ENCODE measurements at places on chromosomes 5 and 9.

GRCh38 chr5:6565492-6565891 is 67.4 kb downstream of the NSUN2 start:
- DNase-seq: no peak

DNA sequence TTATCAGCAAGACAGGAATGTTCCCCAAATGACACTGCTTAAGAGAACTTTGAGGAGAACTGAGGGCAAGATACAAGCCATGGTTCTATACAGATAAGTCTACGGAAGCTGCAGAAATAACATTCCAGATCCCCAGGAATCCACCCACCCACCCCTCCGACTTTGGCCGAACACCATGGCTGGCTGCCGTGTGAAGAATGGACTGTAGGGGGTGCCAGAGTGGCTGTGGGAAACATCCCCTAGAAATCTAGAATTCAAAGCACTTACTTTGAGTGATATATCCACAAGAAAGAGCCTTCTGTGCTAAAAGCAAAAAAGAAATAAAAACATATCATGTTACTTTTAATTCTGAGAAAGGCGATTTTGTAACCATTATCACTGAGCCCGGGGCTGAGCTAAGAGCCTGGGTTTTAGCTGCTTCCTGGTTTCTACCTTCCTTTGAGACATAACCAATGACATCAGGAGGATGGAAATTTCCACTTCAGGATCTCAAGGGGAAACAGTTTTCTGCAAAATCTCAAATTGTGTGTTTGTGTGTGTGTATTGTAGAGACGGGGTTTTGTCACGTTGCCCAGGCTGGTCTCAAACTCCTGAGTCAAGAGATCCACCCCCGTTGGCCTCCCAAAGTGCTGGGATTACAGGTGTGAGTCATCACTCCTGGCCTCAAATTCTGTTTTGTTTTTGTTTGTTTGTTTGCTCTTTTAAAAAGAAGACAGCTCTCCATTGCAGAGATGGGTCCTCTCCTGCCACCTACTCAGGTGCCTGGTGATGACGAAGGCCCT is 36.4 kb downstream of the GGTA1 start:
- peak; percentile 77 for DNase-seq

GRCh38 chr9:22119522-22120158 is 110.5 kb upstream of the CDKN2B start:
- DNase-seq: peak; percentile 56

GRCh38 chr5:2507611-2508010 is 243.9 kb downstream of the IRX2 start:
- no peak for DNase-seq

GRCh38 chr5:131589510-131590348 is 45.3 kb downstream of the RAPGEF6 start:
- peak; percentile 70 for DNase-seq

All from DMS53 (cell line).